ENCODE measurements at places on chromosomes 1 and 21.

- no peak for DNase-seq
Observed at GRCh38 chr1:13643017-13643416, 57.0 kb upstream of the PRDM2 start.

- no peak for DNase-seq
Observed at GRCh38 chr1:175793617-175794016, 50.2 kb upstream of the TNR start.

GRCh38 chr1:1778663-1779319 is 521 bp upstream of the NADK start:
- peak; percentile 84 for DNase-seq

- peak; percentile 12 for DNase-seq
Observed at GRCh38 chr1:240455228-240455821, 156.6 kb downstream of the GREM2 start.

DNA sequence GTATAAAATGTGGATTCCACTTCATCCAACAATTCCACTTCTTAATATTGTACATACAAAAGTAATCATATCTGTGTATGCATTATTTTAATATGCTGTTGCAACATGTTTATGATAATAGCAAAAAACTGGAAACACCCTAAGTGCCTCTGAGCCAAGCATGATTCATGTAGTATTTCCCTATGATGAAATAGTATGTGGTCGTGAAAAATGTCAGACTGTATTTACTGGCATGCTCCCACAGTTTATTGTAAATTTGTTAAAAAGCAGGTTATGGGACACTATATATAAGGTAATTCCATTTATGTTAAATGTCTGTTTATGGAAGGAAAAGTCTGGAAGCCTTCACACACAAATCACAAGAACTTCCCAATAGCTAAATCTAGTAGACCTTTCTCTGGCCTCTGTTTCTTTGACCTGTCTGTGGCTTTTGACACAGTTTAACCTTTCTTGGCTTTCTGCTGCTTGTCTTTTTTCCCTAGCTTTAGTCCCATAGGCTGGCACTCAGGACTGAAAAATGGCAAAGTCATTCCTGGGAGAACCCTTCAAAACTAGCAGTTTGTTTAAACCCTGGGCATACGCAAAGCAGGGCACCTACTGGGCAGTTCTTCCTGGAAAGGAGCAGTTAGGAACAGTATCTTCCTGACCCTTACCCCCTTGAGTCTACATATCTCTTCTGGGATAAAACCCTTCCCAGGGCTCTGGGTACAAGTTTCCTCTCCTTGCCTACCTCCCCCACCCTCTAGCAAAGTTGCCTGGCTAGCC is 65.4 kb upstream of the ARTN start:
- DNase-seq, result no peak

DNA sequence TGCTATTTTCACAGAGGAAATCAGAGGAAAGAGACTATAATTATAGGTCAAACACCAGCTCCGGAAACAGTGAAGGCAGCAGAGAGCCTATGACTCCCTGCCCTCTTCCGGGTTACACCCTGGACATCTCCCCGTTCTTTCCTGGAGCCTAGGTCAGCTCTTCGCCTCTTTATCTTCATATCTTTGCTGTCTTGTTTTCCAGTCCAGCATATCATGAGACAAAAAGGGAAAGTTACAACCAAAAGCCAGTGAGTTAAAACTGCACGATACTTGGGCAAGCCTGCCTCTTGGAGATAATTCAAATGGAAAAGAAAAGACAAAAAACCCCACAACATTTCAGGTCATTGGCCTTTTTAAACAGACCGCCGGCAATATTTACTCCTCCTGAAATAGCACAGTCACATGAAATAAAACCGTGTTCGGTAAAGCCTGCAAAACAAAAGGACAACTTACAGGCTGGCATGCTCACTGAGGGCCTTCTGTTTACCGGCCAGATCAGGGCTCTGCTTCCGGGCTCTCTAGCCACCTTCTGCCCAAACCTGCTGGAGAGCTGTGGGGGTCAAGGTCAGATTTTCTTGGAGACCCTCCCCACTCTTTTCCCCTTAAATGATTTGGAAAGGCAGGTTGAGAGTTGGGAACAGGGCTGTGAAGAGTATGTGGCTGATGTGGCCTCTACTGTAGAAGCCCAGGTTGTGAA is 42.8 kb upstream of the PPP2R5A start:
- no peak for DNase-seq

- DNase-seq, result no peak
Observed at GRCh38 chr1:177824508-177824982, 145.3 kb downstream of the SEC16B start.

DNA sequence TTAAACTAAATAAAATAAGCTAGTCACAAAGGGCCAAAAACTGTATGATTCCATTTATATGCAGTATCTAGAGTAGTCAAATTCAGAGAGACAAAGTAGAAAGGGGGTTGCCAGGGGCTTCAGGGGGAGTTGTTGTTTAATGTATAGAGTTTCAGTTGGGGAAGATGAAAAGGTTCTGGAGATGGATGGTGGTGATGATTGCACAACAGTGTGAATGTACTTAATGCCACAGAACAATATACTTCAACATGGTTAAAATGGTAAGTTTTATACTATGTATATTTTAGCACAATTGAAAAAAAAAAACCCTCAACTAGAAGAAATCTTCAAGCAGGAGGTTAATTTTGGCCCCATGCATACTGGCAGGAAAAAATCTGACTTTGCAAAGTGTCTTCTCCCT is 24.3 kb downstream of the VAV3 start:
- DNase-seq, result no peak

DNA sequence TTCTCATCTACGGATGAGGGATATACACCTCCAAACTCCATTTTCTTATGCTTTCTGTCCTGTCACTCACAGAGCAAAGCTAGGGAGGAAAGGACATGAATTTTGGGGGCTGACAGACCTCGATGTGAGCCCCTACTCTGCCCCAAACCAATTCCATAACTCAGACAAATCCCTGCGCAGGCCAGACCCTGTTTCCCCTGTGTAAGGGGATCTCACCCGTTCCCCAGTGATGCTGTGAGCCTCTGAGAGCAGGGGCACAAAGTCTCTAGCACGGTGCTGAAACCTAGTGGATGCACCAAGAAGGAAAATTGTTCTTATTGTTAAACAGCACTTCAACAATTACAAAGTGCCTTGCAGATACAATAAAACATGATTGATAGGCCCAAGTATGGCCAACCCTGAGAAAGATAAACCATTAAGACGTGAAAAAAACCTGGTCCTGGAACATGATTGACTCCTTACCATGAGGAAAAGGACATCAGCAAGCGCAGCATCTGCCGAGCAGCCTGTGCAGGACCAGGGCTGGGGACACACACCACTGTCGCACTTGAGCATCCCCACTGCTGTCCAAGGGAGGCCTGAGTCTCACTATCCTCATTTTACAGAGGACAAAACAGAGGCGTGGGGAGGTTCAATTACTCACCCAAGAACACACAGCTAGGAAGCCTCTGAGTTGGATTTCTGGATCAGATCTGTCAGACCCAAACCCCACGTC is 137.8 kb downstream of the GLIS1 start:
- DNase-seq, result no peak

- no peak for DNase-seq
Observed at GRCh38 chr1:84078842-84079202, 65.2 kb upstream of the PRKACB start.

- no peak for DNase-seq
Observed at GRCh38 chr1:56821462-56821797, 2.2 kb upstream of the FYB2 start.

DNA sequence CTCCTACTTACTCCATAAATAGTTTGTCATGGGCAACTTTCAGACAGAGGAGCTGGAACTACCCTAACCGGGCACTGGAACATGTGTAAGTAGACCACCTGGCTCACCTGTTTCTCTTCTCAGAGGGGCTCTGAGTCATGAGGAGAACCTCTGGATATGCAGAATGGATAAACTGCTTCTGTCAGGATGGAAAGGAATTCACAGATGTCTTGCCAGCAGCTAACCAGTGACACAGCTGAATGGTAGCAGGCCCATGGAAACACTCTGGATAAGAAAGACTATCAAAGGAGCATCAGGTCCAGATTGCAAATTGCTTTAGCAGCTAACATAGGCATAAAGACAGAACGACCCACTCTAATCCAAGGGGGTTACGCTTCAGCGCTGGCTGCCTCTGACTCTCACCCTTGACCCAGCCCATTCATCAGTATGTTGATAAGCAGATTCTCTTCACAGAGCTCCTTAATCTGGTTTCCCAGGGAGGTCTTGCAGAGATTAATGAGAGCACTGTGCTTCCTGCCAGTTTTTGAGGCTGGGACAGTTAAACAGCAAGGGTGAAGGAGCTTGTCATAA is 54.2 kb downstream of the HIVEP3 start:
- DNase-seq, result no peak

- no peak for DNase-seq
Observed at GRCh38 chr1:161019751-161020495, 1.0 kb downstream of the F11R start.

DNA sequence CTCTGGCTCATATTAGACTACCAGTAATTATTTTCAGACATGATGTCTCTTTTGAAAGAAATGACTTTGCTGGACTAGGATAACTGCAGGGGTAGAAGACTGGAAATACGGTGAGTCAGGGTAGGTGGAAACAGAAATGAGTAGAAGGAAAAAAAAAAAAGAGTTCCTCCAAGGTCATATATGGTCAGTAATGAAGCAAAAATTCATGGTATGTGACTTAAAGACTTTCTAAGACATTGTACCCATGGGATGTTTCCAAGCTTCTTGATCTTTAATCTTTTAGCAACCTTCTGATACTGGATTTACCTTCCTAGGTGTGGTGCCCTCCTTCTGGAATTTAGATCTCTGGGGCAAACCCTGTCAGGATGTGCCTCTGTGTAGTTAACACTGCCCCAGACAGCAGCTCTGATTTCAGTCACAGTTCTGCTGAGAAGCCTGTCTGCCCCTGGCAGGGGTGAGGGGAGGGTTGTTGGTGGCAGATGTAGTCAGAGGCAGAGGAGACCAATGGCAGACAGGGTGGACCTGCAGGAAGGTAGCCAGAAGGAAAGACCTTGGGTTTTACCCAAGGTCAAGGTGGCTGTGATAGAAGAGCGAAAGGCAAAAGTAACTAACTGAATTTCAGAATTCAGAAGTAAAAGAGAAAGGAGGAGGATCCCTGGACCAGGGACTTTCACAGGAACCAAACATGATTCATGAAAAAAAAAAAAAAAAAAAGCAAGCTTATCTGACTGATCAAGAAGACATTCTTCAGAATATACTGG is 44.1 kb upstream of the BCL10 start:
- no peak for DNase-seq

- DNase-seq, result no peak
Observed at GRCh38 chr1:147526501-147526900, 14.8 kb upstream of the BCL9 start.

DNA sequence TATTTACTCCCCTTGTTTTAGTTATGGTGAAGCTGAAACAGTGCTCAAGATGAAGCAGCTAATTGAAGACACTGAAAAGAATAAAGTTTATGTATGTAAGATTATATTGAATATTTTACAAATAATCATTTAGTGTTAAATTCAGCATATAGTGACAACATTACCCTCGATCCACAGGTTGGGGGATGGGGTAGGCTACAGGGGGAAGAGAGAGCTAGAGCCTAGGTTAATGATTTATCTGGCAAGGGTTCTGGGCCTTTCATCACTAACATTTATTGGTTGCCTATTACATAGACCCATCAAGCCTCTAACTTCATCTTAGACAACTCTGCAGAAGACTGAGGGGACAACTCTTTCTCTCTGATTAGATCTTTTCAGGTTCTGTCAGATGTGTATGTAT is 21.3 kb downstream of the ZCCHC17 start:
- no peak for DNase-seq

DNA sequence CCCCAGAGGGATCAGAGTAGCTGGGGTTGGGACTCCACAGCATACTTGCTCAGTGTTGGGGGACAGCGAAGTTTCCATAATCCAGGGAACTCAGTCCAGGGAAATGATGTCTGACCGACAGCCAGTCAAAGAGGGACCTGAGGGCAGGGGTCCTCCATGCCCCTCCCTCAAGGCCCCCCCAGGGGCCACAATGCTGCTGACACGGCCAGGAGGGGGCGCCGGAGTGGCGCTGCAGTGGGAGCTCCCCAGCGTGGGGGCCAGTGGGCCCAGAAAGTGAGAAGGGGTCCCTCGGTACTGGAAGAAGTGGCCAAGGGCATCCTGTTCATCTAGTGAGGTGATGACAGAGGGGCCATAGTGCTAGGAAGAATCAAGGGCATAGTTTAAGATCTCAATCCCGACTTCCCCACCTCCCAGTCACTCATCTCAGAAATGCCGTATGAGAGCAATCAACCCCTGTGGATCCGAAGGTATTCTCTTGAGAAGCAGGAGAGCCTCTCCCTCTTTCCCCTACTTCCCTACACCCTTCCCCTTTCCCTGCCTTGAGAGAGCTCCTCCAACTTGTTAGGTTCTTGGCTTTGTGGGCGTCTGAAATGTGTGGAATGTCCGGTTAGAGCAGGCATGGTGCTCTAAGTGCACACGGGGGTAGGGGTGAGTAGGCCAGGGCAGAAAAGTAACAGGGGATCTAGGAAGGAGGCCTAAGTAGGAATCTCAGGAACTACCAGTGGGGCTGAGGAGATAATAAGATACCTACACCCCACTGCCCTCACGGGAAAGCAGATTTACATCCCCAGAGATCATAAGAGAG is 4.1 kb downstream of the NUDT17 start:
- DNase-seq, result no peak

- DNase-seq, result no peak
Observed at GRCh38 chr1:36115200-36115669, 9.8 kb downstream of the COL8A2 start.
